Activated CD4-positive, alpha-beta T cell treated with anti-CD3 and anti-CD28 coated beads for 24 hours (primary cell): ENCODE measurements at places on chromosomes 1 and 21.
A peak's percentile ranks its signal among the peaks of the same experiment; 100 is the strongest.

- DNase-seq = no peak
Observed at GRCh38 chr1:153648000-153648643, 10.4 kb upstream of the SNAPIN start.

- no peak for DNase-seq
Observed at GRCh38 chr1:245802941-245803665, 648.3 kb downstream of the KIF26B start.

- no peak for DNase-seq
Observed at GRCh38 chr1:116999596-116999995, 2.0 kb upstream of the CD101 start.

GRCh38 chr1:157882580-157882979, 41.0 kb upstream of the CD5L start:
- DNase-seq = no peak

DNA sequence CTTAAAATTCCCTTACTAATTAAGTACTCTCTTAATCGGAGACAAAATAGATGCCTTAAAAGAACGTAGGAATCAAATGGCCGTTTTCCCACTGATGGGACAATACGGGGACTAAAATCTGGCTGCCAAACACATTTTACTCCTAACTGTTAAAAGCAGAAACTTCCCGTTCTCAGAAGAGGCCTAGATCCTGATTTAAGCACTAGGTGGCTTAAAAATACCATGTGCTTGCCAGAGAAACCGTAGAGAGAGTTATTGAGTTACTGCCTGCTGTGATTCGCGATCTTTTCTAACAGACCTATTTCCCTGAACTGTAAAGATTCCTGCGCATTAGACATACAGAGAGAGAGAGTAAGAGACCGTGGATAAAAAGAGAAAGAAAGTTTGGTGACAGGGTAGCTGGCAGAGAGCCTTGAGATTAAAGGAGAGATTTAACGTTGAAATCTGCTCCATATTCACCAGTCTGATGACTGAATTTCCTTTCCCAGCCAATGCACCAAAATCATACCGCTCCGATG, 54.4 kb upstream of the STUM start:
- no peak for DNase-seq

- DNase-seq = no peak
Observed at GRCh38 chr1:217431395-217431794, 199.5 kb downstream of the GPATCH2 start.

- DNase-seq = no peak
Observed at GRCh38 chr1:29381426-29381825, 145.1 kb downstream of the PTPRU start.

GRCh38 chr1:178137238-178137637, 43.3 kb downstream of the RASAL2 start:
- no peak for DNase-seq

GRCh38 chr1:6727535-6727934, 25.9 kb upstream of the DNAJC11 start:
- peak; percentile 50 for DNase-seq

GRCh38 chr1:235259133-235259778, 68.7 kb downstream of the ARID4B start:
- DNase-seq = no peak

GRCh38 chr21:38766987-38767722, 38.6 kb upstream of the ETS2 start:
- DNase-seq = peak; percentile 46

DNA sequence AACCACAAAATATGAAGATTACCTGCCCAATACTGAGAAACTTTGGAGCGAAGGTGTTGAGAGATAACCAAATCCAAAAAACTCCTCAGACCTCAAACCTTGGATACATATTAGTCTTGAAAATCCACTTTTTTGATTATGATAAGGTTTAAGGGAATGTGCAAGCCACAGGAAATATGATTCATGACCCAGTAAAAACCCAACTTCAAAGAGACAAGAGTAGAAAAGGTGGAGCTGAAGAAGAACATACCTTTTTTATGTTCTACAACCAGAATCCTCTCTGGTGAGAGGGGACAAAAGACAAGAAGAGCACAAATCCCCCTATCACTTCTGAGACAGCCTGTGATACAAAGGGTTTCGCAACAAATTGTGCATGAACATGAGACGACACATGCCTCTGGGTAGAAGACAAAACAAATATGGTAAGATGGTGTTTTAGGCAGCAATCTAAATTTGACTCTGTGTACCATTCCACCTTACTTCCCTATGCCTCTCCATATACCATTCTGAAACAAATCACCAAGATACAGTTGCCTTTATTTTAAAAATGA, 37.3 kb downstream of the COL24A1 start:
- DNase-seq = no peak

GRCh38 chr1:213876531-213876930, 111.2 kb upstream of the PROX1 start:
- DNase-seq = no peak

DNA sequence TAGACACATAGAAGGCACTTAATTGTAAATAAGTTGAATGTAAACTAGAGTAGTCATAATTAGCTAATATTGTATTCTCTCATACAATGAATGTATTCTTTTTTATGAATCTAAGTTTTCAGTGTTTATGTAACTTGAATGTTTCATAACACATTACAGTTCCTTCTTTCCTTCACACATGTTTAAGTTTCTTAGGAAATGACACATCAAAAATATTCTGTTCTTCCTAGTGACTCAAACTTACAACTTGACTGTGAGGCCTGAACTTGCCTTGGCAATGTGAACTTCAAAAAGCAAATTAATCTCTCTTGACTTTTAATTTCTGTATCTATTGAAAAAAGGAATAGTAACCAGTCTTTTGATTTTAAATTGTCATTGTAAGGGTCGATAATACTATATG, 700.1 kb downstream of the KCNT2 start:
- DNase-seq = no peak

DNA sequence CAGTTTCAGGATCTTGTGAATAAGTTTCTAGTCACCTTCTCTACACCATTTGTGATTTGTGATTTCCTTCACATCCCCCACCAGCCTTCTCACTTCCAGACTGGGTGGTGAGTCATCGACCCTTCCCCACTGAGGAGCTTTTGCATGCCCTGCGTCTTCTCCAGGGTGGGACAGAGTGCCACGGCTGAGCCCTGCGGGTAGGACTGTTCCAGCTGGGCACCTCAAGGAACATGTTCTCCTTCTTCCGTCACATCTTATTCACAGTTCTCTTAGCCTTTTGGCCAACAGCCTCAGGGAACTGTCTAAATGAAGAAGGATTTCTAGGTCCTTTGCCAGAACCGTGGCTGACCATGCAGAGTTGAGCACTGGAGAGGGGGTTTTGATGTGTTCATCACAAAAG, 116.5 kb downstream of the TMEM53 start:
- no peak for DNase-seq

DNA sequence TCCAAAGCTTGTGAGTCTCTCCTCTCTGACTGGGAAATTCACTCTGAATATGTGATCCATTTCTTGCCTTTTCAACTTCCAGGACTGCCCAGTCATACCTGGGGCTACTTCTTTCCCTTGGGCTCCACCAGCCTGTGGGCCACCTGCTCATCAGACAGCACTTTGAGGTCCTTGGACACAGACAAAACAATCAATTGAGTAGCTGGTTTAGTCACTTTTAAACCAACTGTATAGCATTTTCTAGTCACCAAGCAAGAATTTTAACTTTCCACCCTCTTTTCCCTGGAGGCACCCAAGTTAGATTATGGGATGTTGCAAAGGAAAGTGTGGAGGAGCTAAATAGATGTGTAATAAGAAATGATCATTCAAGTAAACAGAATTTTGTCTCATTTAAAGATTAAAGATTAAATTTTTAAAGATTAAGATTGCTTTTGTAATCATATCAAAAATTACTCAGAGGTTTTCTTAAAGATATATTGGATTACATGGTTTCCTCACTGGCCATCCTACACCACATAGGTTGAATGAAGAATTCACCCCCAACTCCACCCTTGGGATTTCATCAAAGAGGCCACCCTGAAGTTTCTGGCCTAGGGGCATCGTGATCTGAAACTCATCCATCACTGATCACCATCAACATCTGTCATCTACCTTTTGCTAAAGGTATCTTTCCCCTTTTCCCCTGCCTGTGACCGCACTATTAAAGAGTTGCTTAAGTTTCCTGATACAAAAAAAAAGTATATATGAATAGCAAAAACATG, 219.2 kb upstream of the NR5A2 start:
- DNase-seq = no peak

DNA sequence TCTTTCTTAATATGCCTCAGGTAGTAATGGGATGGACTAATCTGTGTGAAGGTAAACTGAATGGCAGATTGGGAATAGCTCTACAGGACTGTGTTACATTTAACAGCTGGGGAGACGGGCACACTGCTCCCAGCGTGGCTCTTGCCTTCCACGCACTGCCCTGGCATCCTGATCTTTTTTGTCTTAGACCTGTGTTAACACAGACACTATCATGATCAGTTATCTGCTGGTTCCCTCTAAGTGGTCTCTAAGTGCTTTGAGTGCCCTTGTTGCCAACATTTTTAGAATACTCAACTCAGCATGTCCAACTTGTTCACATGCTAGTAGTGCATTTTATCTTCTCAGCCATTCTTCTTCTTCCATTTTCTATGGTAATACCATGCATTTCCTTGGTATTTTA, 208.1 kb downstream of the RYR2 start:
- DNase-seq = no peak

GRCh38 chr1:116769561-116769977, 15.3 kb downstream of the CD2 start:
- no peak for DNase-seq

GRCh38 chr1:167529829-167530474, 11.6 kb upstream of the CD247 start:
- DNase-seq = no peak

- DNase-seq = no peak
Observed at GRCh38 chr1:64147759-64148158, 55.7 kb upstream of the UBE2U start.

DNA sequence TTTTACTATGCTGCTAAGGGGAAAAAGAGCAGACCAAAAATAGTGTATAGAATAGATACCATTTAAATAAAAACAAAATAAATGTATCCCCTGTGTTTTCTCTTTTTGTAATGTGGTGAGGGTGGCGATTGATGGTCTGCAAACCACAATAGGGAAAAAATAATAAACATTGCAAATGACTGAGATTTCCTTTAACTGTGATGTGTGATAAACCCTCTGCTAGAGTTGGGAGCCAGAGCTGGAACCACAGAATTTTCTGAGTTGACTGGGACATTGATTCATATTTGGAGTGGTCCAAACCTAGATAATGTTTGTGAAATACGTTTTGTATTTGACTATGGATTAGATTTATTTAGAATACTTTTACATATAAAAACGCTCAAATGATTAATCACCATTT, 70.6 kb upstream of the PTGFR start:
- DNase-seq = no peak

DNA sequence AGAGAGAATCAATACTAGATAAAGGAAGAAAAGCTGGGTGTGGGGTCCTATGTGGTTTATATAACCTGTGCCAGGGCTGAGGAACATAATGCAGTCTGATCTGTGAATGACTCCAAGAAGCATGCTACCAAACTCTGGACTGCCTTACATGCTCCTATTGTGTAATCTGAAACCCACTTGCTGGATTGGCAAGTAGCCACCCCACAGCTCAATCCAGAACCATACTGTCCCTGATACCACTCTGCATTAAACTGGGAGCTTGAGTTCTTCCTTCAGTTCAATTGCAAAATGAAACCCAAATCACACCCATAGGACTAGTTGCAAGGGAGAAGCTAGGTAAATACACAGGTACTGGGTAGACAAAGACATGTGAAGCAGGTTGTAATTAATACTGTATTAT, 115.4 kb upstream of the NEGR1 start:
- no peak for DNase-seq

DNA sequence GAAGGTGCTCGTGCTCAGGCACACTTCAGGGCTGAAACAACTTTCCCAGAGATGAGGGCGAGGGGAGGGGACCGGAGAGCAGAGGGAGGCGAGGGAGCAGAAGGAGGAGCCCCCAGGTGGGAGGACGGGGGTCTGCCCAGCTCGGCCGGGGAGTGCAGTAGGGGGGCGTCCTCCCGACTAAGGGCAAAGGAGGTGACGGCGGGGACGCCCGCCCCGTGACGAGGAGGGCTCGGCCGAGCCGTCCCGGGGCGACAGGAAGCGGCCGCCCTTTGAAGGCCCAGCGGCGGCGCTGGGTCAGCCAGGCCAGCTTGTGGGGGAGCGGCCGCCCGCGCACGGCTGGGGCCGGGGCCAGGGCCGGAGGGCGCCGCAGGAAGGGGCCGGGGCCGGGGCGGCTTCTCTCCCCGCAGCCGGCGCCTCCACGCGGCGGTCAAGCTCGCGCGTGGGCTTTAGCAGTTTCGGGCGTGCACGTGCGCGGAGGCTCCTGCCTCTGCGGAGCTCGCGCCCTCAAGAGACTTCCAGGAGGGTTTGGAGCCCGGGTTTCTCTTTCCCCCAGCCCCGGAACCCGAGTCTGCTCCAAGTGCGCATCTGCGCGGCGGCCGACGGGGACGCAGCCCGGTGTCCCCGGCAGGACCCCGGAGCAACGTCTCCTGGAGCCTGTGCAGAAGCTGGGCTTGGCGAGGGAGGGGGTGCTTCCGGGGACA, 100.8 kb upstream of the SLC45A1 start:
- DNase-seq = no peak

DNA sequence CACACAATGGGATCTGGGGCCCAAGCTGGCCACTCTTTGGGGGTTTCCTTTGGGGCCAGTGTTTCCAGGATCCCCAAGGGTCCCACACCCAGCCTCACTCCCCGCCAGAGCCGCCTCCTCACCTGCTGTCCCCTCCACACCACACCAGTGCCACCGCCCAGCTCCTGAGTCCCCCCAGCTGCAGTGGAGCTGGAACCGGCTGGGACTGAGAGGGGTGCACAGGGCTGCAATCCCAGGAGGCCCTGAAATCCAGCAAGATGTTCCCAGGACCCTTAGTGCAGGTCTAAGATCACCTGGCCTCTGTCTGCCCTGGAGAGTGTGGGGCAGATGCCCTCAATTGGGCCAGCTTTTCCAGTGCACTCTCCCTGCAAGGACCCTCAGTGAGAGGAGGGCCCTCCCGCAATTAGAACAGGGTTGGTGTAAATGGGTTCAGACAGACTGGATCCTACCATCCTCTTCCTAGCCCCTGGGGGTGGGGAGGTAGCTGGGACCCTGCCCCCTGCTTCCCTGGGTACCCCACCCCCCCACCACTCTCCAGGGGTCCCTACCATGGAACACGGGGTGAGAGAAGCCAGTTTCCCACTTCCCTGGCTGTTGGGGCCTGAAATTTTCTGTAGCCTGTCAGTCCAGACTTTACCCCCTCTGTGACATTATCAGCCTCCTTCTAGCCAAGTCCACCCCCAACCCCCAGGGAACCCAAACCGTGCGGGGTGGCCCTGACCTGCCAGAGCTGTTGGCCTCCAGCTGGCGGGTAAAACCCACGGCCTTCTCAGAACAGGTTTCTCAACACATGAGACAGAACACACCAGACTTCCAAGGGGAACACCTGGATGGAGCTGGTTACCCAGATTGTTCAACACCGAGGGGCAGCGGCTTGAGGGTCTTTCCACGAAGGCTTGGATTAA, 7.0 kb downstream of the KRTAP10-12 start:
- DNase-seq = no peak
